Activated T-helper 1 cell treated with anti-CD3 and anti-CD28 coated beads, Interleukin-2, amount 50 U/mL, for 16 hours (primary cell): ENCODE measurements at places on chromosomes 5 and 9.

GRCh38 chr5:181120306-181120705 is 10.7 kb downstream of the OR2V1 start:
- DNase-seq = no peak

DNA sequence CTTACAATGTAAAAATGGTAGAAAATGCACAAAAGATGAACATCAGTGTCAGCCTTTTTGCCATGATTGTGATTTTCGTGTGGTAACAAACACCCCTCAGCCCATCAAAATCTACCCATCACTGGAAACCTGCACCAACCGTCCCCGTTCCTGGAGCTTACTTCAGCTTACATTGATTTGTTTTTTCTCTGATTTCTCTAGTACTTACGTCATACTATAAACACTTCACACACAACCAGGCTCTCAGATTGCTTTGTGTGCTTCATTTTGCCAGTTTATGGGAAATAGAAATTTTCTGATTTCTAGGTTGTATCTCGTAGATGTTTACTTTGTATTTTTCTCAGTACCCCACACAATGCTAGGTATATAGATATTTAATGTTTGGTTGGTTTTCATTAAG is 129.1 kb downstream of the RAB3C start:
- DNase-seq = no peak

GRCh38 chr5:37721447-37721871 is 118.4 kb downstream of the GDNF start:
- DNase-seq = no peak

DNA sequence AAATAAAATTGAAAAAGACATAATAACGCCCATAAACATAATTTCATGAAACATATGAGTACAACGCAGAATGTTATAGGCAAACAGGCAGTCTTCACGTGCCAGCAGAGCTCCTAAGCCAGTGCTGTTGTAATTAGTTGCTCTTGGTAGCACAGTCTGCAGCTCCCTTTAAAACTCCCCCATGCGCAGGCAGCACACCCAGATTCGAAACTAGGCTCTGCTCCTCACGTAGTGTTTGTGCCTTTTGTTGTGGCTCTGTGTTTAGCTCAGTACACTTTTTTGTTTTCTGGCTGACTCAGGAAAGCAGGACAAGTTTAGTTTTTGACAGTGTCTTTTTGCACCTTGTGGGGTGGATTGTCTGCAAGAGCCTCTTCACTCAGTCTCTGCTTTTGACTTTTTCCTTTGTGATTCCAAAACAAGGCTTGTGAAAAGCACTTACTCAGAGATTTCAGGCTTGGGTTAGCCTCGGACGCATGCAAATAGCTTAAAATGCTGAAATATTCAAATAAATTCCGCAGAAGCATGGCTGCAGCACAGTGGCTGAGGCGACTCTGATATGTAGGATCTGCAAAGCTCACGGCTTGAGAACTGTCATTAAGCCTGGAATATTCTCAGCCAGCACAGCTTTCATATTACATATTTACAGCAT is 113.6 kb downstream of the IRX1 start:
- DNase-seq = no peak
